ENCODE measurements at places on chromosomes 7 and 10. TPM values are rescaled to one million over a fixed set of nuclear protein-coding genes. Genes with fewer than 3 reads are reported as not detected.

Gene ADAM22
- 0.76 TPM for total RNA-seq

Gene TDRD1
- not detected for total RNA-seq

Gene ARID5B
- 1.3 TPM for total RNA-seq

Gene FGL2
- under 0.01 TPM for total RNA-seq

Gene TFEC
- 1.9 TPM for total RNA-seq

Gene CDH23
- total RNA-seq: under 0.01 TPM

Gene SLC37A3
- total RNA-seq: 71.5 TPM

Gene CACNB2
- not detected for total RNA-seq

All from epithelial cell of umbilical artery (primary cell).